Activated CD4-positive, alpha-beta T cell treated with anti-CD3 and anti-CD28 coated beads, Interleukin-2, amount 10 ng/mL, durations not matched to agents 24 days and 14 days (primary cell): ENCODE measurements at places on chromosomes 7 and 10. TPM values are rescaled to one million over a fixed set of nuclear protein-coding genes. Genes with fewer than 3 reads are reported as not detected.

The GHRHR gene
- total RNA-seq, result not detected in 2 replicates

DNA sequence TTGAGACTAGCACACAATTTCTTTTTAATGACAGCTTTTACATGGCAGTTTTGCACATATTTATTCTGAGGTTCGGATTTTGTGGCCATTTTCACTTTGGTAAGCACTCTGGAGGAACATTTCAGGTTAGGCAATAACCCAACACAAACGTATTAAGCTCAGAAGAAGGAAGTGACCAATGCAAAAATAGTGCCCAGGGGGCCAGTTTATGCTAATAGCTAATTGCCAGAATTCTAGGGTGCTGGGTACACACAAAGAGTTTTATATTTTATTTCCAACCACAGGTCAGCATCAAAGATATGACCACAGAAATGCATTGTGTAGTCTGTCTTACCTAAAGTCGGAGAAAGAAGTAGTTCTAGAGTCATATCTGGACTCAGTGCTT is 8.4 kb upstream of the AGR2 start:
- no peak for DNase-seq
- H3K4me3 ChIP-seq, result no peak overlapping the region
- H3K27ac ChIP-seq, result no peak overlapping the region
- H3K36me3 ChIP-seq, result no peaks in the 10 kb centered on the region
- no peaks in the 10 kb centered on the region for H3K4me1 ChIP-seq

The CYP2C8 gene
- 0.12 TPM in 1 of 2 replicates, not detected in the other for total RNA-seq

The BTBD16 gene
- total RNA-seq, result not detected in 2 replicates

GRCh38 chr7:56040730-56041129 is 10.5 kb downstream of the PSPH start:
- peaks cover 10% of the 10 kb centered on the region for H3K36me3 ChIP-seq
- H3K4me3 ChIP-seq, result no peak overlapping the region
- no peak overlapping the region for H3K27ac ChIP-seq

The ANXA8L1 gene
- not detected in 2 replicates for total RNA-seq

The CHST15 gene
- total RNA-seq, result 0.16 and 0.36 TPM in 2 replicates

The MARCHF5 gene
- total RNA-seq, result 22.0 and 24.7 TPM in 2 replicates

- no peaks in the 10 kb centered on the region for H3K4me1 ChIP-seq
- no peak for DNase-seq
- peaks cover 9% of the 10 kb centered on the region for H3K36me3 ChIP-seq
Measured at GRCh38 chr10:29667191-29667590, 32.4 kb upstream of the SVIL start.

GRCh38 chr7:5408777-5409176 is 14.9 kb downstream of the TNRC18 start:
- H3K4me1 ChIP-seq, result no peaks in the 10 kb centered on the region
- no peak overlapping the region for H3K4me3 ChIP-seq

- H3K27me3 ChIP-seq, result peaks cover 3% of the 10 kb centered on the region
- no peak for DNase-seq
- H3K4me1 ChIP-seq, result no peaks in the 10 kb centered on the region
Measured at GRCh38 chr10:2881720-2882620, 185.4 kb upstream of the PFKP start.
